ENCODE measurements at places on chromosomes 2 and 18. TPM values are rescaled to one million over a fixed set of nuclear protein-coding genes. Genes with fewer than 3 reads are reported as not detected.

The DPP4 gene
- total RNA-seq: not detected

The COLEC11 gene
- total RNA-seq: not detected

The HOXD9 gene
- total RNA-seq: not detected

The CCT4 gene
- 176 TPM for total RNA-seq

GRCh38 chr2:27803046-27803445 is 31.5 kb downstream of the MRPL33 start:
- peaks cover 44% of the 10 kb centered on the region for H3K4me1 ChIP-seq
- H3K27me3 ChIP-seq: no peaks in the 10 kb centered on the region
- H3K36me3 ChIP-seq: no peaks in the 10 kb centered on the region
- H3K4me3 ChIP-seq: no peak overlapping the region

GRCh38 chr2:148653437-148653836 is 8.9 kb downstream of the EPC2 start:
- no peak overlapping the region for H3K27ac ChIP-seq
- no peaks in the 10 kb centered on the region for H3K27me3 ChIP-seq
- H3K36me3 ChIP-seq: peaks cover 10% of the 10 kb centered on the region
- no peak overlapping the region for H3K4me3 ChIP-seq
- H3K4me1 ChIP-seq: peaks cover 30% of the 10 kb centered on the region

DNA sequence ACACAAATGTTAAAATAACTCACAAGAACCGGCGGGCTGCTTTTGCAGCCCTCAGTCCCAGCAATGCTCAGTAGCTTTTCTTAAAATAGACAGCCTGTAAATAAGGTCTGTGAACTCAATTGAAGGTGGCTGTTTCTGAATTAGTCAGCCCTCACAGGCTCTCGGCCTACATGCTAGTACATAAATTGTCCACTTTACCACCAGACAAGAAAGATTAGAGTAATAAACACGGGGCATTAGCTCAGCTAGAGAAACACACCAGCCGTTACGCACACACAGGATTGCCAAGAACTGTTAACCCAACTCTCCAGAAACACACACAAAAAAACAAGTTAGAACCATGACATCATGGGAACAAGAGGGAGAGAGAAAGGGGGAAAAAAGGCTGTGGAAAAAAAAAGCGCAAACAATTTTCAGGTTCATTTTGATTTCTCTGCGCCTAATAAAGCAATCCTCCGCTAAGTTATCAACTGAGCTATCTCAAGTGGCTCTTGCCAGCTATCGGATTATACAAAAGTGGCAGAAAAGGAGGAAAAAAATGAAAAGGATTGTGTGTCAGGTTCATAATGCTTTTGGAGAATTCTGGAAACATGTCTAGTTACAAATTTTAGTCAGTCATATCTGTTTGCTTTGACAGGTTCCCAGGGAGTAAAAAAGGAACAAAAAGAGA is 89.1 kb downstream of the ZEB2 start:
- no peaks in the 10 kb centered on the region for H3K27me3 ChIP-seq
- no peak for DNase-seq
- no peak overlapping the region for H3K27ac ChIP-seq
- peaks cover 14% of the 10 kb centered on the region for H3K4me1 ChIP-seq
- H3K4me3 ChIP-seq: no peak overlapping the region

GRCh38 chr2:199315299-199316179 is 142.2 kb downstream of the SATB2 start:
- H3K36me3 ChIP-seq: peaks cover 5% of the 10 kb centered on the region
- H3K4me3 ChIP-seq: no peak overlapping the region
- no peaks in the 10 kb centered on the region for H3K4me1 ChIP-seq
- DNase-seq: peak; percentile 31
- H3K27ac ChIP-seq: no peak overlapping the region
- no peaks in the 10 kb centered on the region for H3K27me3 ChIP-seq

GRCh38 chr2:181106789-181107627 is 126.6 kb downstream of the UBE2E3 start:
- H3K27me3 ChIP-seq: no peaks in the 10 kb centered on the region
- H3K4me1 ChIP-seq: peaks cover 8% of the 10 kb centered on the region
- DNase-seq: peak; percentile 78

- H3K4me3 ChIP-seq: no peak overlapping the region
- no peak overlapping the region for H3K27ac ChIP-seq
- DNase-seq: peak; percentile 68
- H3K36me3 ChIP-seq: no peaks in the 10 kb centered on the region
- H3K27me3 ChIP-seq: no peaks in the 10 kb centered on the region
- peaks cover 25% of the 10 kb centered on the region for H3K4me1 ChIP-seq
Measured at GRCh38 chr2:205660521-205661124, 21.7 kb upstream of the NRP2 start.

GRCh38 chr18:26656944-26657536 is 108.7 kb upstream of the KCTD1 start:
- DNase-seq: peak; percentile 73
- peak overlapping the region; percentile 99 for H3K4me3 ChIP-seq
- peak overlapping the region; percentile 94 for H3K27ac ChIP-seq
- H3K4me1 ChIP-seq: peaks cover 14% of the 10 kb centered on the region

GRCh38 chr2:132542953-132543569 is 126.5 kb downstream of the GPR39 start:
- H3K27ac ChIP-seq: peak overlapping the region; percentile 83
- H3K4me1 ChIP-seq: peaks cover 12% of the 10 kb centered on the region
- no peak overlapping the region for H3K4me3 ChIP-seq

GRCh38 chr2:231605607-231606091 is 13.0 kb downstream of the TEX44 start:
- peak overlapping the region; percentile 92 for H3K27ac ChIP-seq
- H3K36me3 ChIP-seq: no peaks in the 10 kb centered on the region
- DNase-seq: no peak
- no peaks in the 10 kb centered on the region for H3K27me3 ChIP-seq
- no peak overlapping the region for H3K4me3 ChIP-seq

All from MCF 10A (cell line).